ENCODE measurements at places on chromosomes 3 and 15. TPM values are rescaled to one million over a fixed set of nuclear protein-coding genes. Genes with fewer than 3 reads are reported as not detected.

Gene LTK
- total RNA-seq: under 0.01 TPM

Gene C2CD4B
- 1.2 TPM for total RNA-seq

Gene RPL22L1
- 12.5 TPM for total RNA-seq

Gene TERC
- 55.3 TPM for total RNA-seq

Gene CLEC3B
- total RNA-seq: 19.2 TPM

Gene CLDN16
- total RNA-seq: 0.25 TPM

Gene SERINC4
- under 0.01 TPM for total RNA-seq

Gene LRRK1
- 0.98 TPM for total RNA-seq

Gene LRRC15
- not detected for total RNA-seq

Gene CHDH
- 1.2 TPM for total RNA-seq

Gene TUSC7
- total RNA-seq: 0.25 TPM

Measured in temporal lobe (tissue), 4 donors.